ENCODE measurements at places on chromosomes 4 and X. TPM values are rescaled to one million over a fixed set of nuclear protein-coding genes. Genes with fewer than 3 reads are reported as not detected.

The BEX5 gene
- 33.2 TPM for total RNA-seq

The RASL11B gene
- total RNA-seq = 8.0 TPM

The GABRB1 gene
- 49.1 TPM for total RNA-seq

The TCEAL9 gene
- total RNA-seq = 63.8 TPM

The LRPAP1 gene
- total RNA-seq = 47.1 TPM

The HPF1 gene
- total RNA-seq = 31.4 TPM

The BMP3 gene
- total RNA-seq = 23.5 TPM

The ARR3 gene
- total RNA-seq = not detected

The CSAG2 gene
- not detected for total RNA-seq

The SULT1E1 gene
- total RNA-seq = 218 TPM

The ERAS gene
- 0.22 TPM for total RNA-seq

DNA sequence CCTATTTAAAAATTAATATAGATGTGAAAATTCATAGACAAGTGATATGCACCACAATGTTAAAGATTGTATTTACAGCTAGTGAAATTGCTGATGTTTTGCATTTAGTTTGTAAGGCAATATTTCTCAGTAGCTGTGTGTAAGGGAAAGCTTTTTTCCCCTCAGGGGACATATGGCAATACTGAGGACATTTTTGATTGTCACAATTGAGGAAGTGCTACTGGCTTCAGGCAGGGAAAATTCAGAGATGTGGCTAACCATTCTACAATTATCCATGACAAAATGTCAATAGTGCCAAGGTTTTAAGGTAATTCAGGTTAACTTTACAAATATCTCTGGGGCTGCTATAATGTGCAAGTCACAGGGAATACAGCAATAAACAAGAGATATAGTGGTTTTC is 66.1 kb upstream of the IL15 start:
- DNase-seq = no peak

GRCh38 chr4:169314906-169315305 is 44.1 kb upstream of the SH3RF1 start:
- DNase-seq = no peak

DNA sequence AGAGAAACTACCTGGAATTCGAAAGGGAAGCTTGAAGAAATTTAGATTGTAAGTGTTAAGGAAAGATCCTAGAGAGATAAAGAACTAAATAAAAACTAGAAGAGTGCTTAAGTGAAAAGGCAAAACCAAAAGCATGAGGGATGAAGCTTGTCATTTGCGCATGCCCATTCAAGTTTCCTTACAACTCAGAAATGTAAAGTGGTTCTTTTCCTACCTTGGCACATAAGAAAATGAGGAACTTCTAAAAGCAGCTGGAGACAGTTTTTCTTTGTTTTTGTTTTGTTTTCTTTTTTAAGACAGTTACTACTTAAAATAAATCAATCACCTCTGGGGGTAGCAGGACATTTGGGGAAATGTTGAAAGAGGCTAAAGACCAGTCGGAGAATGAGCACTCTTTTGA is 1304.4 kb upstream of the PCDH7 start:
- no peak for DNase-seq

- no peak for DNase-seq
Measured at GRCh38 chr4:128844931-128845330, 35.4 kb downstream of the JADE1 start.

DNA sequence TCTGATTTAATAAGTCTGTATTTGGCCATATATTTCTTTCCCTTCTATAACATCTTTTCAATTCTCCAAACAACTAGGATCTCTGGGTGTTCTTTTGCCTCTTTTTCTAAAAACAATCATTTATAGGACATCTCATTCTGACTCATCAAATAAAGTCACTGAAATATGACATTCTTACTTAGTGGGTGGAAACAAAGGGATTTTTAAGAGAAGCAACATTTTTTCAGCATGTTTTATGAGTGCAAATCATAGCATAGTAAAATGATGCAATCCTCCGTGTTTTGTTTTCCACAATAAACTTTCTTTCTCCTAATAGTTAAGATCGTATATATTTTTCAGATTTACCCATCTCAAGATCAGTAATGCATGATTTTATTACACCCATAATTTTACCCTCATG is 179.8 kb downstream of the SPCS3 start:
- no peak for DNase-seq

DNA sequence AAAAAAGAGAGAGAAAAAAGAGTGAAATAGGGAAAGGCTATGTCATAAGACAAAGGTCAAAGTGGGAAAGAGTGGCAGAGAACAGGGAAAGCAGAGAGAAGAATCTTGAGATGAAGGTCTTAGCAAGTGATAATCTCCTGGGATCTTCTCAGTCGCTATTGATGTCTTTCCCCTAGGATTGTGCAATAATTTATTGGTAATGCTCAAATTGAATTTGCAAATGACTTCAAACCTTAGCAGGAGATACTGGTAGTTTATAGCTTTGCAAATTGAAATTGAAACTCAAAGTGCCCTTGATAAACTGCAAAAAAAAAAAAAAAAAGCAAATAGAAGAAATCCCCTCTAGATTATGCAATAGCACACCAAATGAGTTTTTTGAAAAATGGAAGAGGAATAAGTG is 45.7 kb upstream of the MID1 start:
- DNase-seq = no peak

- DNase-seq = no peak
Measured at GRCh38 chr4:101451086-101451485, 103.8 kb upstream of the PPP3CA start.

- DNase-seq = no peak
Measured at GRCh38 chr4:183602557-183603027, 56.4 kb downstream of the RWDD4 start.

- no peak for DNase-seq
Measured at GRCh38 chrX:118552121-118552900, 56.7 kb downstream of the DOCK11 start.

DNA sequence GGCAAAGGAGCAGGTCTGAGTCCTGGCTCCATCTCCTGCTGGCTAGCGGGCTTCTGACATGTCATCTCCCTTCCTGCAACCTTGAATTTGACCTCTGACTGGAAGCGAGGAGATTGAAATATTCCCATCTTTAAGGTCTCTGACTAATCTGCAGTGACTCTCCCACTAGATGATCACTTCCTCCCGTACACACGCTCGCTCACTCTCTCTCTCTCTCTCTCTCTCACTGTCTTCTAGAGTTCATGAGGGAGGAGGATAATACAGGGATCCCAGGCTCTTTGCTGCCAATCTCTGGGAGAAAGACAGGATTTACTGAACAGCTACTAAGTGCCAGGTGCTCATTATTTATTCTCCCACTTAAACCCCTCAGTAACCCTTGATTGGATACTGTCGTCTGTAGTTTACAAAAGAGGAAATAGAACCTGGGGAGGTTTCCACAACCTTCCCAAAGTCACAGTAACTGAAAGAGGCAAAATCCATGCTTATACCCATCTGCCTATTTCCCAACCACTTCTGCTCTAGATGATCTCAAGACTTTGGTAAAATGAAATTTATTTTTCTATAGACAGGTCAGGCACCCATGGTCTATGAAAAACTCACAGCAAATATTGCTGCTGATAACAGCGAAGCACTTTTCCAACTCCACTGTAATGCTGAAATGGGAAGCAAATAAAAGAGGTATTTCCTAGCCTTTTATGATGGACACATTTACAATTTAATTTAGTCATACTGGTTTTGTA is 193.5 kb upstream of the C1QTNF7 start:
- DNase-seq = no peak

- DNase-seq = no peak
Measured at GRCh38 chr4:98352396-98352795, 91.2 kb downstream of the RAP1GDS1 start.

- DNase-seq = no peak
Measured at GRCh38 chrX:20412871-20413486, 146.3 kb upstream of the RPS6KA3 start.

DNA sequence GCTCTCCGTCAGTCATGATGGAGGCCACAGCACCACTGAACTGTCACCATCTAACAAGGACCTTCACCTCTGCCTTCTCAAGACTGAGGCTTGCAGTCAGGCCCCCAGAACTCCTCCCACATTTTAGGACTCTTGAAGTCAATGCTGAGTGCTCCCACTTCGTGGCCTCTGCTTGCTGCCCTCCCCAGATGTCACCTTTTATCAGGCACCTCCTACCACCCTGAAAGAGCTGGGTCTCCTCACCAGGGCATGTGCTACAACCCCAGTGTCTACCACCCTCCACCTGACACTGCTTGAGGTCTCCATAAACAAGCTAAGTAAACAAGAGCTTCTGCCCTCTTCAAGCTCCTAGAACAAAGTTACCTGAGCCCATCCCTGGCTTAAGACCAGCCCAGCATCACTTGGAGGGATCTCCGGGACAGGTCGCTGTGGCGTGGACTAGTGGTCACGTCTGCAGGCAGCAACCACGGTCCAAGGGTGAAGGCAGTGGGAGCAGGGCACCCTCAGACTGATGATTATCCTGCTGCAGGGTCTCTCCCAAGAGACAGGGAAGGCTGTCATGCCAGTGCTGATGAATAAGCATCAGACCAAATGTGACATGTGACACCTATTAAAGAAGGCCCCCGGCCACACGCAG is 7.7 kb upstream of the FAM53A start:
- DNase-seq = no peak

DNA sequence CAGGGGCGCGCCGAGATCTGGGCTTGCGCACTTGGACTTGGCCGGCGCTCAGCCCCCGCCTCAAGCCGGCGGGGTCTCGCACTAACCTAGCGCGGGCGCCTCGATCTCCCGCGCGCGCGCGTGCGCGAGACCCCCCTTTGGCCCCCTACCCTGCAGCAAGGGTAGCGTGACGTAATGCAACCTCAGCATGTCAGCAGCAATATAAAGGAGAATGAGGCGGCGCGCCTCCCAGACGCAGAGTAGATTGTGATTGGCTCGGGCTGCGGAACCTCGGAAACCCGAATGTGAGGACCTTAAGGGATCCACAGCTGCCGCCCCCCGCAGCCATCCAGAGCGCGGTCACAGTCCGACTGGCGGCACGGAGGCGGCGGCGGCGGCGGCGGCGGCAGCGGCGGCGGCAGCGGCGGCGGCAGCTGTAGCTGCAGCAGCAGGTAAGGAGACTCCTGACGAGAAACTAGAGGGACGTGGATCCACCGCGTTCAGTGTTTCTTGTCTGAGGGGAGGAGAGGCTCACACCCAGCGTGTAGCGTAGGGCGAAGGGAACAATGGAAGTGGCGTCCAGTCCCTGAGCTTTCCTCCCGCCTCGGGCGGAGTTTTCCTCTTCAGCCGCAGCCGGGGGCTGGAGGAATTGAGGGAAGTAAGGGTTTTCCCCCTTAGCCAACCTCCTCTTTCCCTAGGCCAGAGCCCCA is at the start of the genes SATL1 and ZNF711:
TSS of gene SATL1 (minus strand) at position 19 of the 689 bp plus-strand sequence. CDS start 134,811 bp downstream, outside the sequence.
TSS of gene ZNF711 (plus strand) at position 231 of the 689 bp plus-strand sequence. CDS start 3,582 bp downstream, outside the sequence.
- DNase-seq = peak; percentile 79

GRCh38 chrX:16186380-16187007 is 19.2 kb downstream of the MAGEB17 start:
- no peak for DNase-seq

GRCh38 chrX:112736310-112736709 is 56.6 kb upstream of the LHFPL1 start:
- DNase-seq = no peak

DNA sequence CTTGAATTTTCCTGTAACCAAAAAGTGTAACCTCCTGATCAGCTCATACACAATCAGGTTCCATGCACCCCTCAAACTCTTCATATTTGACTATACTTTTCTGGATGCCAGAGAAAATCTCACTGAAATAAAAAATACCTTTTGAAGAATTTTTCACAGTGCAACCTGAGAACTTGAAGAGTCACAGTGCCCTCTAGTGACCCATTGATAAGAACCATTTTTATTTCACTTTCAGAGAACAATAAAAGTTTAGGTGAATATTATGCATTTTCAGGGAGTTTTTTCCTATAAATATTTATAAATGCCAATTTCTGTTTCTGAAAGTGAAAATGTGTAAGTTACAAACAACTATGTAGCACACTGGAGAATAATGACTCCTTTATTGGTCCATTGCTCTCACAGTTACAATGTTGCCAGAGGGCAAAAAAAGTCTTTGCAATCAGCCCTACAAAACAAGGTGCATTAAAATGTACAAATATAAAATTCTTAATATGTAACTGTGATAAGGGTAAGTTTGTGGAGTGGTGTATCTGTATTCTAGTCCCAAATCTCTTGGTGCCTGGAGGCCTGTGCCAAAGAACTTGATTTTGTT is 153.6 kb upstream of the INTU start:
- DNase-seq = peak; percentile 84

- no peak for DNase-seq
Measured at GRCh38 chrX:81195259-81195658, 6.5 kb downstream of the HMGN5 start.

DNA sequence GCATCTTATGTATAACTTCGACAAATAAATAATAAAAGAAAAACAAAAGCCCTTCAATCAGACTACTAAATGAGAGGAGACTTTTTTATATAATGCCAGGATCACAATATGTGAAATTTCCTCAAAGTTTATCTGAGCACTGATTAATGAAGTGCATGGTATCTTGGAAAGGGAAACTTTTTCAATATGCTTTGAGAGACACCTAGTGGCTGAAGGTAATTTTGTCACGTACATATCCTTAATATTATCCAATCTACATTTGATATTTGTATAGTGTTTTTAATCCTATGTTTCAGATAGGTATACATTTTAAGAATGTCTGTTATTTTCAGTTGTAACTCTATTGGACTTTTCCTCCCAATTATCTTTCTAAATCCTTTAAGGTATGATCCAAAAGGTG is 146.8 kb downstream of the KLHL4 start:
- no peak for DNase-seq

DNA sequence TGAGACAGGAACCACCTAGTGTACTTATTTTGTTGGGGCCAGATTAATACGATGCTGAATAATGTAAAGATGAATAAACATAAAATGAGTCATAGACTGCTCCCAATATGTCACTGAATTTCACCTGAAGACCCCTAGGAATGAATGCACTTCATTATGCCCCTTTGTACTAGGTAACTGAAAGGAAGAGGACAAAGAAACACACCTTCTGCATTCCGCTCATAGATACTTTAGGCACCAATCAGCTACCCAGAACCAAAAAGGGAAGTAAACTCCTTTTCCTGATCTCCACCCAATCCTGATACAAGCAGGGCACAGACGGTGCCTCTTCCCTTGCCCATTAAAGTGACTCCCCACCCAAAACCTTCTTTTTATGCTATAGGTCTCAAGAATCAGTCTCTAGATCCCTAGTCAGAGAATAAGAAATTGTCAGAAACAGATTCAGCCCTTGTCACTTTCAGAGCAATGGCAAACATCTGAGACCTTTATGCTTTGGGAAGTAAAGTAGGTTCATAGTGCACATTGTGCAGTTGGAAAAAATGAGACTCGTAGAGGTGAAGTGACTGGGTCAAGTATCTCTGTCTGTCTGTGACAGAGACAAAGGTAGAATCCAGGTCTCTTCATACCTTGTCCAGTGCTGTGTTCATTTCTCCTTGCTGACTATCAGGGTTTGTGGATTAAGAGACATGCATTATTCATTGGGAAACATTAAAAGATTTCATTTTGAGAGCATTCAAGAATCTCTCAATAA is 2.3 kb downstream of the GPR174 start:
- DNase-seq = no peak

- DNase-seq = no peak
Measured at GRCh38 chr4:19636451-19636850, 615.3 kb upstream of the SLIT2 start.

DNA sequence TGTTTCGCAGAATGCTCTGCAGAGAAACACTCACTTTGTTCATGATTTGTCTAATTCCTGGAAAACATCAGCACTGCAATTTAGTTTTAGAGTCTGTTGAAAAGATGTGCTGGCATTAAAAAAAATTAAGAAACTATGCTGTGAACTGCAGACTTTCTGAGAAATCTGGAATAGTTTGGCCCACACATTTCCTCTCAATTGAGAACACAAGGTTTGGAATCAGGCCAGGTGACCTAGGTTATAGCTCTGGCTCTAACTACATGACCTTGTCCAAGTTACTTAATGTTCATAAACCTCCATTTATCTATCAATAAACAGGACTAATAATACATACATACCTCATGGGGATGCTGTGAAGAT is 61.4 kb upstream of the ENPEP start:
- no peak for DNase-seq
